Activated CD8-positive, alpha-beta memory T cell treated with anti-CD3 and anti-CD28 coated beads for 1 hour (primary cell): ENCODE measurements at places on chromosomes 5 and 9.

DNA sequence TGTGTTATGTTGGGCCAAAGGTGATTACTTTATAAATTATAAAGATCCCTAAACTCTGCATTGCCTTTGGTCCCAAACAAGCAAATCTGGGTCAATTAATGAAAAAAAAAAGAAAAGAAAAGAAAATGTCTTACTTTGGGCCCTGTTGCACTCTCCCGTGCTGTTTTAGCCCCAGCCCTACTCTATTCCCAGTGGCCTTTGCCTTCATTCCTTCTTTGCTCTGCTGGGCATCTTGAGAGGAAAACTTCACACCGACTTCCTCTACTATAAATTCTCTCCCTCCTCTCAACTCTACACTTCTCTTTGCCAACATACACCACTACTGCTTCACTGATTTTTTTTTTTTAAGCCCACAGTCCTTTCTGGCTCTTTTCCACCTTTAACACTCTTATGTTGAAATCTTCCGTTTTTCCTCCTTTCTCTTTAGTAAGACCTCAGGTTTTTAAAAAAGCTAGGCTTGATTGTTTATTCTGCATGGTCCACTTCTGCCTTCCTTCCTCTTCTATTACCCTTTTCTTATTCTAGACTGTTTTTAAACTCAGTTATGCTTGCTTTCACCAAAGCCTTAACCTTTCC lies 4.5 kb upstream of the MSMP start:
- DNase-seq, result no peak

DNA sequence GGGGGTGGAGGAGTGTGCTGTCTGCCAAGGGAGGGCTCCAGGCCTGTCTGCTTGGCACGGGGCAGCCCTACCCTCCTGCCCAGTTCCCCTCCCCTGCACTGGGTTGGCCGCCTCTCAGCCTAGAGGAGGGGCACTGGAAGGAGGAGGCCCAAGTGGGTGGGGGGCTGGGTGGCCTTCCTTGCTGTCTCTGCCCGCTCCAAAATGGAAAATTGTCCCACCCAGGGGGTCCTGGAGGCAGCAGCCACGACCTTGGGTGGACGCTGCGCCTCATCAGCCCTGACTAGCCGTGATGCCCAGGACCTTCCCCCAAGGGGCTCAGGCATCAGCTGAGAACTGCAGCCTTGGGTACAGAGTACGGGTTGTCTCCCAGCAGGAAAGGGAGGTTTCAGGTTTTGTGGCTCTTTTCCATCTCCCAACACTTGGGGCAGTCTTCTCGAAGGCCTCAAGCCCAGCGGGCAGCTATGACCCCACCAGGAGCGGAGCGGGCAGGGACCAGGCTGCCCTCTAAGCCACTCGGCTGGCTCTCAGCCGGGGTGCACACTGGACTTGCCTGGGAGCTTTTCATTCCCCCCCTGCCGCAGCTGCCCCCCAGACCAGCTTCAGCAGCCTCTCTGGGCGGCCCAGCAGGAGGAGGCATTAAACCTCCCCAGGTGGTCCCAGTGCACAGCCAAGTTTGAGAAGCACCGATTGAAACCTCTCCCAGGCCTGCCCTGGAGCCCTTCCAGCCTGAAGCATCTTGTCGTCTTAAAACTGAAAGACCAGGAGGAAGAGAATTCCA lies 20.6 kb downstream of the NTNG2 start:
- DNase-seq, result no peak

DNA sequence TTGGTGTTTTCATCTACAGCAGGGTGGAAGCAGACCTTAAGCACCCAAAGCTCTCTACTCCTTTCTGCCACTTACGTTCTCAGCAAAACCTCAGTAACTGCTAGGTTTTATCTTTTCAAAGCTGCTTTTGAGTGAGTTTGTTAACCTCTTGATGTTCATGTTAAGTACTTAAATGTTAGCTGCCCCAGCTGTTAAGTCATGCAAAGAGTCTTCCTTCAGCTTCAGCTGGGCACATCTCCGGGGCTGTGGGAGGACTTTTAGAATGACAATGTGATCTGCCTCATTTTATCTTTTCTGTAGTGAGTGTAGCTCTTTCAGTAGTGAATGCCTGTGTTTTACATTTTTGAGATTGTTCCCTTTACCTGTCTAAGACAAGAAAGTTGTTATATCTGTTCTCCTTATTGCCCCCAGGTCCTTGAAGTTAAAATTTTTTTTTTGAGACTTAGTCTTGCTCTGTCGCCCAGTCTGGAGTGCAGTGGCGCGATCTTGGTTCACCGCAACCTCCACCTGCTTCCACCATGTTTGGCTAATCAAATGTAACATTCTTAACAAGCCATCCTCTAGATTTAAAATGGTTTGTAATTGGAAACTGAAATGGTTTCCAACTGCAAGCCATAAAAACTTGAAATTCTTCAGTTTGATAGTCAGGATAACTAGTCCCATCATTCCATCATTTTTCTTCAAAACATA lies 19.6 kb downstream of the KDM4C start:
- no peak for DNase-seq

DNA sequence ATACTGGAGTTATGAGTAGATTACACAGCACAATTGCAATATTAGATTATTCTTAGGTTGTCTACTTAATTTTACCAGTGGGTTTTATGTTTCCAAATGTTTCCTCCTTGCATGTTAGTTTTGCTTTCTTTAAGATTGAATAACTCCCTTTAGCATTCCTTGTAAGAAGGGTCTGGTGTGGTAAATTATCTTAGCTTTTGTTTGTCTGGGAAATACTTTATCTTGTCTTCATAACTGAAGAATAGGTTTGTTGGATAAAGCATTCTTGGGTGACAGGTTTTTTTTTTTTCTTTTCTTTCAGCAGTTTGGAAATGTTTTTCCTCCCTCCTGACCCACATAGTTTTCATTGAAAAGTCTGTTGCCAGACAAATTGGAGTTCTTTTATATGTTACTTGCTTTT lies 531.1 kb downstream of the ANXA1 start:
- no peak for DNase-seq

GRCh38 chr5:90399251-90399650 lies 10.3 kb downstream of the CETN3 start:
- DNase-seq, result no peak

GRCh38 chr9:86604741-86605140 lies 250.5 kb upstream of the TUT7 start:
- no peak for DNase-seq

- no peak for DNase-seq
Measured at GRCh38 chr5:123181394-123181801, 92.4 kb downstream of the PRDM6 start.

GRCh38 chr5:132777209-132778069 lies at the start of gene SEPTIN8:
Gene SEPTIN8 (minus strand): TSS chr5:132777239. CDS start chr5:132777137, 102 bp downstream.
- DNase-seq, result peak; percentile 5

- no peak for DNase-seq
Measured at GRCh38 chr5:59838989-59839388, 54.5 kb downstream of the PDE4D start.
